ENCODE measurements at places on chromosomes 4 and X. TPM values are rescaled to one million over a fixed set of nuclear protein-coding genes. Genes with fewer than 3 reads are reported as not detected.

POF1B gene
- total RNA-seq, result not detected

ATOH1 gene
- total RNA-seq, result not detected

DNA sequence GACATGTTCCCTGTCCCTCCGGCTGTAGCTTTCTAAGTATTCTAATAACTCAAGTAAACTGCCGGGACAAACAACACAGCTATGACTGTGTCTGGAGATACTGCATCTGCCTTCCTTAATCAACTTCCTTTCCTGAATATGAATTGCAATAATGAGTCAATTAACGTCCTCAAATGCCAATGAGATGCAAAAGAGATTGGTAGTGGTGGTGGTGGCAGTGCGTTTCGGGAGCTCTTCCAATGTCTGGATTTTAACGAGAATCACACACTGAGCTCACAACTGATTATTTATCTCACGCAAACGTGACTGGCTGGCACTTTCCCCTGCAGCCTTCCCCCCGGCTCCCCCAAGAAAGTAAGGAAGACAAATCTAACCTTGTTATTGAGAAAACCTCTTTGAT lies 226.1 kb upstream of the GK2 start:
- DNase-seq, result no peak
- H3K4me1 ChIP-seq, result no peaks in the 10 kb centered on the region
- H3K36me3 ChIP-seq, result no peaks in the 10 kb centered on the region
- H3K27ac ChIP-seq, result no peak overlapping the region
- no peak overlapping the region for H3K4me3 ChIP-seq

DNA sequence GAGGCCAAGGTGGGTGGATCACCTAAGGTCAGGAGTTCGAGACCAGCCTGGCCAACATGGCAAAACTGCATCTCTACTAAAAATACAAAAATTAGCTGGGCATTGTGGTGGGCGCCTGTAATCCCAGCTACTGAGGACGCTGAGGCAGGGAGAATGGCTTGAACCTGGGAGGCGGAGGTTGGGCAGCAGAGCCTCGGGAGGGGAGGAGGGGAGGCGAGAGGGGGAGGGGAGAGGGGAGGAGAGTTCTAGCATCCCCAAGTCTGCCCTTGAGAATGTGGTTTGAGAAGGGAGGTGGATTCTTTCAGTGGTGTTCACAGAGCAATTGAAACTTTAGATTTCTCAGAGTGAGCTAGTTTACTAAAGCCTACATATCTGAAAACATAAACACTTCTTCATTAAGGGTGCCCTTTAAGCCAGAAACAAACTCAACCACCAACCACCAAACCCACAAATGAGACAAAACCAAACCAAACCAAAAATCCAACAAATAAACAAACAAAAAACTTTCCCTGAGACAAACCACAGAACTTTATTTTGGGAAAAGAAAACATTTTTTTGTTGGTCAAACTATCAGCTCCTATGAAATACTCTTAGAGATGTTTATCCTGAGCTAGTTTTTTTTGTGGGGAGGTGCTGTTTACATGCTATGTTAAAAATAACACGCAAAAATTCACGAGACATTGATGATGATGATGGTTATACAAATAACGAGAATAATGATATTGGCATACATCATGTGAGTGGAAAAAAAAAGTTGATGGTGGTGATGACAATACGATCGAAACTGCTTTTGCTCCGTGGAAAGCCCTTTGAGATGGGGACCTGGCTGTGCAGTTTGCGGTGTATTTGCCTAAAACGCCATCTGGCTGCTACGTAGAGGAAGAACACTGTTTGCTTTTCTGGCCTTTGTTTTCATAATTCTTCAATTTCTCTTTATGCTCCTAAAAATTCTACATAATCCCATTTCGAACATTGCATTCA lies 98.2 kb upstream of the PRKX start:
- H3K27me3 ChIP-seq, result peaks cover 15% of the 10 kb centered on the region
- H3K4me1 ChIP-seq, result peaks cover 11% of the 10 kb centered on the region
- H3K36me3 ChIP-seq, result no peaks in the 10 kb centered on the region
- H3K4me3 ChIP-seq, result no peak overlapping the region
- H3K27ac ChIP-seq, result peak overlapping the region; percentile 46
- DNase-seq, result peak; percentile 59

GRCh38 chrX:41634284-41634683 lies 54.5 kb upstream of the GPR34 start:
- H3K4me1 ChIP-seq, result peaks cover 5% of the 10 kb centered on the region
- no peak for DNase-seq
- no peaks in the 10 kb centered on the region for H3K27me3 ChIP-seq

- peak; percentile 51 for DNase-seq
- peak within 1 kb of the TSS; percentile 56 for H3K4me3 ChIP-seq
- peaks cover 37% of the 10 kb centered on the region for H3K27me3 ChIP-seq
- peaks cover 13% of the 10 kb centered on the region for H3K4me1 ChIP-seq
- no peaks in the 10 kb centered on the region for H3K36me3 ChIP-seq
- no peak within 1 kb of the TSS for H3K27ac ChIP-seq
These were observed at the start of gene STK32B for GRCh38 chr4:5051278-5052203. Gene STK32B, plus strand, starts transcription at chr4:5051480.

DNA sequence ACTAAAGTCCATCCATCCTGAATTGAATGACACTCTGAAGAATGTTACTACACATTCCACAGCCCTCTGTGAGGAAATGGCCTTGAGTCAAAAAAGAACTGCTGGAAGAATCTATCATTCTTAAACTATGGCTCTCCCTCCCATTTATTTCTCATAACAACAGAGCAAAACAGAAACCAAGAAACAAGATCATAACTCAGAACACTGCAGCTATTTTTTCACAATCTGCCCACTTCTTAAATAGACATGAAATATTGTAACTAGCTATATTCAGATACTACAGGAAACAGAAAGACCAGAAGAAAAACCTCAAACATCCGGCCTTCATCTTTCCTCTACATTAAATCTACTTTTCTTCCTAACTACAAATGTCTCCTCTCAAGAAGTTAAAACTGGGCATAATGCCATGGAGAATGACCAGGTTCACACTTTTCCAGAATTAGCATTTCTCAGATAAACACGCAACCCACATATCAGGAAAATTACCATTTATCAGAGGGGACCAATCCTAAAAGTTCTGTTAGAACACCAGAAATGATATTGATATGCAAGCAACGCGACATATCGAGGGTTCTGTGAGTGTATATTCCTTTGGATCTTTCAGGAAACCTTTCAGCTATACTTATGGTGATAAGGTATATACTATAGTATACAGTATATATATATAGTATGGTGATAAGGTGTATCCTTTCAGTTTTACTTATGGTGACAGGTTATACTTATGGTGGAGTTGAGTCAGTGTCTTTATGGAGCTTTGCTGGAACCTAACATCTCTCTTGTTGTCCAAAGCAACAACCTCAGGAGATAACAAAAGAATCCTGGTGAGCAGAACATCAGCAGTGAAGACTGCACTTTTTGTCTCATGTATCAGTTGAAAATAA lies 60.4 kb upstream of the IRF2 start:
- H3K27ac ChIP-seq, result peak overlapping the region; percentile 97
- DNase-seq, result no peak
- H3K4me1 ChIP-seq, result peaks cover 54% of the 10 kb centered on the region
- H3K36me3 ChIP-seq, result no peaks in the 10 kb centered on the region

GRCh38 chr4:66062921-66063320 lies 392.6 kb upstream of the EPHA5 start:
- no peaks in the 10 kb centered on the region for H3K36me3 ChIP-seq
- DNase-seq, result no peak
- no peaks in the 10 kb centered on the region for H3K4me1 ChIP-seq
- H3K4me3 ChIP-seq, result no peak overlapping the region
- no peaks in the 10 kb centered on the region for H3K27me3 ChIP-seq
- H3K27ac ChIP-seq, result no peak overlapping the region

GRCh38 chr4:86857341-86858052 lies 8.3 kb upstream of the SLC10A6 start:
- H3K36me3 ChIP-seq, result no peaks in the 10 kb centered on the region
- H3K27me3 ChIP-seq, result no peaks in the 10 kb centered on the region
- H3K27ac ChIP-seq, result no peak overlapping the region
- DNase-seq, result no peak
- H3K4me3 ChIP-seq, result no peak overlapping the region

GRCh38 chrX:17081968-17082367 lies 135.5 kb downstream of the REPS2 start:
- no peaks in the 10 kb centered on the region for H3K36me3 ChIP-seq
- H3K4me3 ChIP-seq, result no peak overlapping the region
- no peak for DNase-seq
- peaks cover 2% of the 10 kb centered on the region for H3K27me3 ChIP-seq

Measured in activated CD8-positive, alpha-beta T cell treated with anti-CD3 and anti-CD28 coated beads for 36 hours (primary cell).